ENCODE measurements at places on chromosomes 5 and 9.

DNA sequence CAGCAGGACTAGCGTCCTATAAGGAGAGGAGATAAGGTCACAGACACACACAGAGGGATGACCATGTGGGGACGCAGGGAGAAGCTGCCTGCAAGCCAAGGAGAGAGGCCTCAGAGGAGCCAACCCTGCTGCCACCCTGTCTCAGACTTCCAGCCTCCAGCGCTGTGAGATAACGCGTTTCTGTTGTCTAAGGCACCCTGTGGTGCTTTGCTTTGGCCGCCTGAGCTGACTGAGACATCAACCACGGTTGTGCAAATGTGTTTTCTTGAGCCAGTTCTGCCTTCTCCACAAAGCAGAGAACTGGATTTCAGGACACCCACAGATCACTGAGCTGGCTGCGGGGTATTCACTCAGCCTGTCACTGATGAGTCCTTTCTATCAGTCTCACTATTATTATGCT lies 149.1 kb downstream of the NXNL2 start:
- no peak for DNase-seq

DNA sequence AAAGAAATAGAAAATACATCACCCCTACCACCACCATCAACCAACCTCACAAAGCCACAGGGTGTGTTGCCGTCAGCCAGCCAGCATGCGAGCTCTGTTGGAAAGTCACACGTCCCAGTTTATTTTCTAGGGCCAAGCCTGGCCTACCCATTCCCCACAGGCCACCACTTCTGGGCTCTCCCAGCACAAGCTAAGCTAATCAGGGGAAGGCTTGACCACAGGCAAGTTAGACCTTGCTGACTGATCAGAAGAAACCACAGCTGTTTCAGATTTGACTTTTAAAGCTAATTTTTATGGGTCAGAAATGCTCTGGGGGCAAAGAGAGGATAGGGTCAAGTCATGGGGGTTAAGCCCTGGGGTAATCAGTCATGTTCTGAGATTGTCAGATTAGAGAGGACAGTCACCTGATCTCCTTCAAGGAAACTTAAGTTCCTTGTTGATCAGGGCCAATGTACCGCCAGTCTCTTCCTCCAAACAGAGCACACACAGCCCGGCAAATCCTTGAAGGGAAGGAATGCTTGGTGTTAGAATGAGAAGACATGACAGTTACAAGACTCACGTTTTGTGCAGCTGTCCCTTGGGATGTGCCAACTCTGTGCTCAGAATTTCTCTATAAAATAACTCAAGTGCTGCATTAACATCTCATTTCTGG lies 7.6 kb downstream of the SHB start:
- no peak for DNase-seq

GRCh38 chr5:10595672-10596309 lies 31.9 kb downstream of the ANKRD33B start:
- no peak for DNase-seq

- DNase-seq = no peak
Observed at GRCh38 chr5:57164124-57164523, 9.7 kb upstream of the GPBP1 start.

DNA sequence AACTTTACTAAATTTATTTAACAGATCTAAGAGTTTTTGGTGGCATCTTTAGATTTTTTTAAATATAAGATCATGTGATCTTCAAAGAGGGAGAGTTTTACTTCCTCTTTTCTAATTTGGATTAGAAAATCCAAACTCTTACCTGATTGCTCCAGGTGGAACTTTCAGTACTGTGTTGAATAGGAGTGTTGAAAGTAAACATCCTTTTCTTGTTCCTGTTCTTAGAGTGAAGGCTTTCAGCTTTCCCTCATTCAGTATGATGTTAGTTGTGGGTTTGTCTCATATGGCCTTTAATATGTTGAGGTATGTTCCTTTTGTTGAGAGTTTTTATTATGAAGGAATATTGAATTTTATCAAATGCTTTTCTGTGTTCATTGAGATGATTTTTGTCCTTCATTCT lies 650.0 kb upstream of the SGCD start:
- no peak for DNase-seq

DNA sequence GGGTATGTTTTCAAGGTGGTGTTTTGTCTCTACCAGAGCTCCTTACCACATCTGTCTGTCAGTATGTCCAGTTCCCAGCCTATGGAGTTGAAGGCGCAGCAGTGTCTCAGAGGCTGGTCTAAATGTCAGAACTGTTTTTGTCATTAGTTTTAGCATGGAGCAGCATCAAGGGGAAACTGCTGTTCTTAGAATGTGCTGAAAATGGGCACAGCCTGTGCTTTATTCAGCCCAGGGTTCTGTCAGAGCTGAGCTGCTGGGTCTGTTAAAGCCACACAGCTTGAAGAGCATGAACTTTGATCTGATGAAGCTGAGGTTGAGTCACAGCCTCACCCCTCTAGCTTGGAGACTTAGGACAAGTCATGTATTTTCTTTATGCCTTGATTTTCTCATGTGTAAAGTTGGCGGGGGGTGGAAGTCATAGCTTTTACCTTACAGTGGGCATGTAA lies 71.9 kb downstream of the RALGPS1 start:
- DNase-seq = no peak

- no peak for DNase-seq
Observed at GRCh38 chr5:151238303-151238741, 14.4 kb upstream of the CCDC69 start.

DNA sequence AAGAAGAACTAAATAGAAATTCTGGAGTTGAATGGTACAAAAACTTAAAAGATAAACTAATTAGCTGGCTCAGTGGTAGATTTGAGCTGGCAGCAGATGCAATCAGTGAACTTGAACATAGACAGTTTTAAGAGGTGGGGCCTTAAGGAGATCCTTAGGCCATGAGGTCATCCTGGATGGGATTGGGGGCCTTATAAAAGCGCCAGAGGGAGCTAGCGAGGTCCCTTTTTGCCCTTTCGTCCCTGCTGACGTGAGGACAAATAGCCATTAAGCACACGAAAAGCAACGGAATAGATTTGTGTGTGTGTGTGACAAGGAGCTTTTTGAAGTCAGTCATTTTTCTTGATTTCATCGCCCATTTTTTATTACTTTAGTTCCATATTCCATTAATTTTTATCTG lies 83.3 kb downstream of the ZNF354C start:
- DNase-seq = no peak

DNA sequence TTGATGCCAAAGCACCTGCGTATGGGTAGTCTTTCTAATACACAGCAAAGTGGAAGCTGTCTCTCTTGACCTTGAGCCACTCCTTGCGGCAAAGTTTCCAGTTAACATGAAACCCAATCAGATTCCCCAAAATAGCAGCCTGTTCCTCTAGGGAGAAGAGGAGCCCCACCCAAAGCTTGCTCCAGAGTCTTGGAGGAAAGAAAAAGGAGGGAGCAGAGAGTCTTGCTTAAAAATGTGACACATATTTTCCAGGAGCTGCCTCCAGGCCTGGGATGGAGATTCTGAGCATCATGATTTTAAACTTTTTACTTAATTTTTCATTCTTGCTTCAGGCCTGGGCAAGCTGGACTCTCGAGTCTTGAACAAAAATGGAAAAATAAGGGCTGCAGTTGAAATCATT lies 223.5 kb upstream of the TNC start:
- no peak for DNase-seq

- no peak for DNase-seq
Observed at GRCh38 chr9:88508326-88508725, 26.7 kb upstream of the NXNL2 start.

DNA sequence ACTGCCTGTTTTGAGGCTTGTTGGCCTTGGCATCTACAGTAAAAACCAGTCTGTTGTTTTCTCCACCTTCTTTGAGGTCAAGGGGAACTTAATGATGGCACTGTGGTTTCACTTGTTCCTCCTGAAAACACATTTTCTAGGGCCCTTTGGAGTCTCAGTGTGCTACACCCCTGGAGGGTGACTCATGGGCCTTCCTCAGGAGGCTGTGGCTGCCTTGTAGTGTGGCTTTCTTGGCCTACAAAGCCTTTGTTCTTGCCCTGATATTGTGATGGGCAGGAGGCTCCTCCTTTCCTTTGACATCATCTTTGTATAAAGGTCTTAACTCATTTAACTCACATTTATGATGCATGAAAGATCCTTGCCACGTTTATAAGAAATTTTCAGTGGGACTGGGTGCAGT lies 56.3 kb upstream of the GPBP1 start:
- DNase-seq = no peak

DNA sequence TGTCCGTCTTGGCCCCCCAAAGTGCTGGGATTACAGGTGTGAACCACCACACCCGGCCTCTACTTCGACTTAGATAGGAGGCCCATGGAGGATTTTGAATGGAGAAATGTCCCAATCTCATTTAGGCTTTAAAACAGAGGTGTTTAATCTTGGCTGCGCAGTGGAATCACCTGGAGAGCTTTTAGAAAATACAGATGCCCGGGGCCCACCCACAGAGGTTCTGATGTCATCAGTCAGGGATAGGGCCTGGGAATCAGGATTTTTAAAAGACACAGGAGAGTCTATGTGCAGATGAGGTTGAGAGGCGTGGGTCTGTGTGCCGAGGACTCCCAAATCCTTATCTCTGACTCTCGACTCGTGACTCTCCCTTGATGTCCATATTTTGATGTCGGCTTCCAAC lies 124.0 kb upstream of the BOD1 start:
- no peak for DNase-seq

DNA sequence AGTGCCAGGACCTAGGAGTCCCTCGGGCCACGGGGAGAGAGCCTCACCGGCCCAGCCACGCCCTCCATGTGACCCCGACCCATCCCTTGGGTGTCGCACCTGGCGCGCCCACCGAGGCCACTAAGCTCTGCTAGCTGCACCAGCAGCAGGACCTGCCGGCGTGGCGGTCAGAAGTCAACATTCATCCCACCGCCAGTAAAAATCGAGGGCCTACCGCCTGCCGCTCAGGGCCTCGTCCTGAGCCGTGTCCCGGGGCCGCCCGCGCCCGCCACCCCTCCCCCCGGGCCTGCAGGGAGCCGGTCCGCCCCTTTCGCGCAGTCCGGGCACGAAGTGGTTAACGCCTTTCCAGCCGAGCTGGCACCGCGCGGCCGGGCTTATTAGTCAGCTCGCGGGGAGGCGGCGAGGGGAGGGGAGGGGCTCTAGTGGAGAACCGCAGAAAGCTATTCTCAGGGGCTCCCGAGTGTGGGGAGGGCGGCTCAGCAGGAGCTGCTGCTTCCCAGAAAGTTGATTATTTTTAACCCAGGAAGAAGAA lies 124.4 kb downstream of the C9orf50 start:
- DNase-seq = no peak

DNA sequence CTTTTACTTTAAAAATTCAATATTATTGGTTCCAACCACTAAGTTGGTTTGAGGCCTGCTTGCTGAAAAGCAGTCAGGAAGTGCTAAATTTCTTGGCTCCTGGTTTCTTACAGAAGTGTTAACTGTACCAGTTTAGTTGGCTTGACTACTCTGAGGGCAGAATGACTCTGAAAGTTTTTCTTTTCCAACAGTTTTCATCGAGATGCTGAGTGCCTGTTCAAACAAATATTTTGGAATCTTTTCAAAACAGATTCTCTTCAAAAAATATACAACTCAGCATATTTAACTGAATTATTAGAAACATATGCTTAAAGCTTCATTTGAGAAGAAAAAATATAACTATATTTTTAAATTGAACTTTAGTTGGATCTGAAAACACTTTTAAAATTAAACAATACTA lies 37.0 kb downstream of the SLC38A9 start:
- no peak for DNase-seq

DNA sequence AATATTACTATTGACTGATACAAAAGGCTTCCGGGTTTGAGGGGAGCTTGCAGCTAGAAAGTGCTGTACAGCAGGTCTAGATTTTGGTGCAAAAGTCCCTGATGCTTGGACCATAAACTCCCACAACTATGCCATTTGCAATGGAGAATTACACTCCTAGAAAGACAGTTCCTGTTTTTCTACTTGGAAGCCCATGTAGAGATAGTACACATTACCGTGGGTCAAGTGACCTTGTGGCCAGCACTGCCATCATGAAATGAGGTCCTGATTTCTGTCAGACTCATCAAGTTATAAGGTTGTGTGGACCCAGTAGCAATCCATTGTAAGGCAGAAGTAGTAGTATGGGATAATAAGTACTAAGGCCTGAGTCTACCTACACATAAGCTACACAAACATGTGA lies 42.8 kb upstream of the TNFSF8 start:
- DNase-seq = no peak

DNA sequence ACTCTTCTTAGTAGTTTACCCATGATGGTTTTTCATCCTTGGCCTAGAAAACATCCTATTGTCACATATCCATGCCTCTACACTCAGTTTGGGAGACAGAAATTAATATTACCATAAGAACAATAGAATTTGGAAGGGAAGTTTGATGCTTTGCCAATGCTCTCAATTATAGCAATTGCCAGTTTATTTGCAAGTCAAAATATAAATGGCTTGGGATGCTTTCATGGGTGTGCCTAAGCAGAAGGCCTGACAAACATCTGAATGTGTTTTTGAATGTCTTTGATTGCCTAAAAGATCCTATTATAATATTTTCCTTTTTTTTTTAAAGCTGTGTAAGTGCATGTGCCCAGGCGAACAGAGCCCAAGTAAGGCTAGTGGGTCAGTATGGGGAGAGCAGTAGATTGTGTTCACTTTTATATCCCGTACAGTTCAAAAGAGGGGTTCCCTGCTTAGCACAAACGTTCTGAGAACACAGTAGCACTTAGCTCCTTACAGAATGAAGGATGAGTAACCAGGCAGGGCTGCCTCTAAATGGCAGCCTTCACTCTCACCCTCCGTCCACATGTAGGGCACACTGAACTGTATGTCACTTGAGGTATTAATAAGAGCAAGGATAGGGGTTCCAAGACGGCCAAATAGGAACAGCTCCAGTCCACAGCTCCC lies 56.0 kb upstream of the AGXT2 start:
- DNase-seq = no peak

- DNase-seq = no peak
Observed at GRCh38 chr9:91786132-91786896, 163.7 kb downstream of the ROR2 start.

DNA sequence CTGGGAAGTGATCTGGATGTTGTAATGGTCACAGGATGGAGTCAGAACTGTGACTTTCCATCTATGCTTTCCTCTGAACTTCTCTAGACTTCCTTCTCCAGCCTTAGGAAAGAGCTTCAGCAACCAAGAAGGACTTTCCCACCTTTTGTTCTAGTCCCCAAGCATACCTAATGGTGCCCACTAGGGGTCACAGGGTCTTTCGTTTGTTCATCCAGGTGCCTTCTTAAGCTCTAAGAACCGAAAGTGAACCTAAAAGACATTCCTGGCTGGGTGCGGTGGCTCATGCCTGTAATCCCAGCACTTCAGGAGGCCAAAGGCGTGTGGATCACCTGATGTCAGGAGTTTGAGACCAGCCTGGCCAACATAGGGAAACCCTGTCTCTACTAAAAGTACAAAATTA lies 1.8 kb upstream of the WNT8A start:
- no peak for DNase-seq

DNA sequence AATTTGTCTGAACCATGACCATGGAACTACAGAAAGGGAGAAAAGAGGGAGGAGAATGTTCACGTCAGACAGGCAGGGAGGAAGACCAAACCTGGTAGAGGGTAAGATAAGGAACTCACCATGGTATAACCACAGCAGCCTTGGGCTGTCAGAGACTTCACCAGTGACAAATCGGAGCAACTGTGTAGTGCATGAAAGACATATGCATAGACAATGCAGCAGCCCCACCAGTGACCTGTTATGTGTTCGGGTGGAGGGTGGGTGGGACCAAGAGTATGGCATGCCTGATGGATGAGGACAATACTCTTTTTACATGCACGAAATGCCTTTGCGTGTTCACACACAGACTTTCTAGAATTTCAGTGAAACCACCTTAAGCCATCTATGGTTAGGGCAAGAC lies 221.8 kb upstream of the RASEF start:
- DNase-seq = no peak
